ENCODE measurements at places on chromosomes 2 and 18.

- no peak for DNase-seq
These were observed 298.2 kb downstream of the TCF4 start for GRCh38 chr18:55289775-55290174.

DNA sequence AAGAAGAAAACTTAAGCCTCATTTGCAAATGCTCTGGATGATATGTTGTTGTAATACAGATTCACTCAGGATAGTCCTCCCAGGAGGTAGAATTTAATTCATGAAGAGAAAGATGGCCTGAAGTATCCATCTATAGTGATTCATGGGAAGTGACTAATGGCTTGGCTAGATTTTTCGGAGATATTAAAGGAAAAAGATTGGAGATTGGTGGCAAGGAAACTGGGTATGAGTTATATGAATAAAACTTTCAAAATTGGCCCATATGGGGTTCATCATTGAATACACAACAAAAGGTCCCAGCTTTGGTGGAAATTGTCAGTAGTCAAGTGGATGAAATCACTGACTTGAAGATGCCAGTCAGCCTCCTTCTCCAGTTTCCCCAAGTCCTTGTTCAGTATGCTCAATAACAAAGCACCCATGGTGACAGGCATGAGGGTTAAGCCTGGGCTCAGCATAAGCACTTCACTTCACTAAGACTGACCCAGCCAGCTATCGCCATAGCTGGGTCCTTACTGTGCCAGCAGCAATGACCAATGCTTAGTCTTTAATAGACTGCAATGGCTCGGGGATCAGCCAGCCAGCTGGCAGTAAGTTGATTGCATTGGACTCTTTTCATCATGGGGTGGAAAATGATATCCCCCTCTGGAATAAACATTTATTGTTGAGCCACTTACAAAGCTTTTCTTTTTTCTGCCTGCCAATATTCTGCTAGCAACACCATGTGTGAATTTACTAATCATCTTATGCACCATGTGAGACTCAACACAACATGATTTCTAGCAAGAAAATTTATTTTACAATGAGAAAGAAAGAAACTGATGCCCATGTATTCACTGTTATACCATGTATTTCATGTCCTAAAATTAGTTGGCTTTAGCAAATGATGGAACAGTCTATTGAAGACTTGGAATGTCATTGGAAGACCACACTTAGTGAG, 176.6 kb upstream of the TACR1 start:
- peak; percentile 30 for DNase-seq

DNA sequence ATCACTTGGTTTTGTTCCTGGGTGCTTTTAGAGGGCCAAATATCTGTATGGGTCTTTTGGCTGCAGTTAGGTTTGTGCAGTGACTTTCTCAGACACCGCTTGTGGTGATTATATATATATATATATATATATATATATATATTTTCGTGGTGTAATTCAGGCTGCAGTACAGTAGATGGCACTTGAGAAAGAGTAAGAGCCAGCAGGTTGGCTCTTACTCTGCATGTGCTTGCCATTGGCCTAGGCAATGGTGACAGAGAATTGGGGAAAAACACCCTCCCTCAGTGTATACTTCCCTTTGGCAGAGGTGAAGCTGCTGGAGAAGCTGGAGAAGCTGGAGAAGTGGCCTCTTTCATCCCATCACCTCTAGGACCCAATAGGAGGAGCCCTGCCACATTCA, 22.2 kb upstream of the MYL1 start:
- no peak for DNase-seq

- DNase-seq: no peak
These were observed 78.2 kb downstream of the THNSL2 start for GRCh38 chr2:88248280-88248828.

DNA sequence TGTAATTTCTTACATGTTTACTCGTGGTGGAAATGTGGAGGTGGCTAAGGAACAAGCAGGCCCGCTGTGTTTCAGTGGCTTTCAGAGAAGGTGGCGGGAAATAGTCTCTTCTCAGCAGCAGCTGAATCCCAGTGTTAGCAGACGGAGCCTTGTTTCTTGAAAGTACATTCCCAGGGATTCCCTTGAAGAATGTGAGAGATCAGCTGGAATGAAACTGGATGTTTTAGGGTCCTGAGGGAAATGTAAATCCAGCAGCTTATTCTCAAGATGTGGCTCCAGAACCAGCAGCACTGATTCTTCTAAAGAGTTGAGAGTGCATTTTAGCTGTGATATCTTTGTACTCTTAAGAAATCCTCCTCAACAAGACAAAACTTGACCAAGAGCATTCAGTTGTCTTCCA, 59.1 kb downstream of the CDC42EP3 start:
- DNase-seq: no peak

DNA sequence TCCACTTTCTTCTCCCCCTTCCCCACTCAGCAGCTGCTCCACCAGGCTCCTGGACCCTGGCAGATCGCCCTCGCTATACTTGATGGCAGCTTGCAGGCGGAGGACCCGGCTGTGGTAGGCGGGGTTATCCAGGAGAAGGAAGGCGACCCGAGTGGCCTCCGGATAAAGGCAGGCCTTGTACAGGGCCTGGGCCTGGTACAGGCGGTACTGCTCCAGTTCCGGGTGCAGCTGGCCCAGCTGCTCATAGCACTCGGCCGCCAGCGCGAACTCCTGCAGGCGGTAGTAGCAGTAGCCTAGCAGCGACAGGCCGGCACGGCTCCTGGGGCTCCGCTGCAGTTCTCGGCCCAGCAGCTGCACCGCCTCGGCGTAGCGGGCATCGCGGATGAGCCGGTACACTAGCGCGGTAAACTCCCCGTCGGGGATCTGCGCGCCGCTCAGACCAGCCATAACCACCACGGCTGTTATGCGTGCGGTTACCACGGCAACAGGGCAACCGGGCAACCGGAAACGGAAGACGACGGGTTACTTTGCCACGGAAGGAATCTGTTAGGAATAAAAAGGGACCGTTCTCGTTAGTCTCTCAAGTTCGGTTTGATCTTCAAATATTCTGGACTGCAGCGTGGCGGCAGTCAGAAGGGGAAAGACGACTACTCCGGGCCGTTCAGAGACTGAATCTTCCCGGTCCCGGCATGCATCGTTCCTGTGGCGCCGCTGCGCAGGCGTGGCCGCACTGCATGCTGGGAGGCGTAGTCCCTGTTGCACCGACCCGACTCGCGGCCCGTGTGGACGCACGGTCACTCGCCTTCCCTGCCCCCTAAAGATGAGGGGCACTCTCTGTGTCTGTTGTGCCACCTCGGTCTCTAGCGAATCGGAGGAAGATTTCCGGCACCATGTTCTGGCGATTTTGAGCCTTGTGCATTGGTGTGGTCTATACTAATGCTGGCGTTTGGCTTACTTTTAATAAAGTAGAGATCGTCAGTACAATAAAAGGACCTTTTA, 226.0 kb downstream of the AGPS start:
- peak; percentile 96 for DNase-seq

GRCh38 chr2:121821476-121822158, 66.2 kb downstream of the TSN start:
- no peak for DNase-seq

- no peak for DNase-seq
These were observed 2.3 kb downstream of the CETN1 start for GRCh38 chr18:582465-582864.

GRCh38 chr2:241324775-241325174, 9.1 kb downstream of the SEPTIN2 start:
- no peak for DNase-seq

DNA sequence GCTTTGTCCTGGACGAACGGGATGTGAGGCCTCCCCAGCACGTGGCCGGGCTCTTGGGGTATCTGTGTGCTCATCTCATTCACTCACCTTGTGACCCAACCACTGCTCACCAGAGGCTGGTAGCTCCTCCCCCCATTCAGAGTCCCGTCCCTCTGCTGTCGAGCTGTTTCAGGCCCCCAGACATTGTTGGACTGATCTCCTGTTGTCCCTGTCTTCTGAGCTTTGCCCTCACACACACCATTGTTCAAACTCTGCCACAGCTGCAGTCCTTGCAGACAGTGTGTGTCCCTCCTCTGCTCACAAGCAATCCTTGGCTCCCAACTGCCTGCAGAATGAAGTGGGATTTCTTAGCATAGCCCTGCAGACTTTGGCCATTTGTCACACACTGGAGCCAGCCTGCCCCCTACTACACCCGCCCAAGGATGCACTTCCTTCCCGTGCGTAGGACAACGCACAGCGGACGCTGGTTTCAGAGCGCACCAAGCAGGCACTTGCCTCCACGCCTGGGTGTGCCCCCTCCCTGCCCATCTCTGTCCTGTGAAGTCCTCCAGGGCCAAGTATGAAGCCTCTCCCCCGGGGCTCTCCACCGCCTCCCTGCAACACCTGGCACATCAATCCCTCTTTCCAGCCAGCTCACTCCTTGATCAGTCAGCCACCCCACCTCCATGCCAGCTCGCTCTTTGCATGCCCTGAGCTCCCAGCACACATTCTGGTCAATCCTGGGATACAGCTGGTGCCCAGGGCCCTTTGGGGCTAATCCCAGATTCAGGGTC, 16.5 kb upstream of the PRLH start:
- no peak for DNase-seq

- no peak for DNase-seq
These were observed 29.6 kb downstream of the SMYD1 start for GRCh38 chr2:88097192-88097591.

- DNase-seq: no peak
These were observed 25.9 kb downstream of the GCG start for GRCh38 chr2:162126111-162126519.

GRCh38 chr2:7835151-7835550, 846.7 kb upstream of the ID2 start:
- no peak for DNase-seq

DNA sequence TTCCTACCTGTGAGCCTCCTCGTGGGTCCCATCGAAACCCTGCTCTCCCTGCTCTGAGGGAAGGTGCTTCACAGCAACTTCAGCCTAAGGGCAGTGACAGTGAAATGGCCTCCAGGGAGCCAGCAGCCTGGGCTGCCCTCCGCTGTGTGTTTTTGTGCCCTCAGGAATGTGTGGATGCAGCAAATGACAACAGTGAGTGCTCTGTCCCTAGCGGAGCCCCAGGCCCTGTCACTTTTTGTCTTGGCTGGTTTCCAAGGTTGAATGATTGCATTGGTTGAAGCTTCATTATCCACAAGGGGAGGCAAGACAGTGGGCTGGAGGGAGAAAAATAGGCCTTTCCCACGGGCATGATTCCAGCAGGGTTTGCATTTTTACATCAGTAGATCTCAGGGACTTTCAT, 42.9 kb downstream of the STON1 start:
- no peak for DNase-seq

GRCh38 chr2:157574165-157574564, 54.5 kb downstream of the ACVR1C start:
- no peak for DNase-seq

GRCh38 chr2:128750328-128751165, 431.9 kb upstream of the HS6ST1 start:
- no peak for DNase-seq

- no peak for DNase-seq
These were observed 151.2 kb upstream of the BARD1 start for GRCh38 chr2:214960677-214961076.

DNA sequence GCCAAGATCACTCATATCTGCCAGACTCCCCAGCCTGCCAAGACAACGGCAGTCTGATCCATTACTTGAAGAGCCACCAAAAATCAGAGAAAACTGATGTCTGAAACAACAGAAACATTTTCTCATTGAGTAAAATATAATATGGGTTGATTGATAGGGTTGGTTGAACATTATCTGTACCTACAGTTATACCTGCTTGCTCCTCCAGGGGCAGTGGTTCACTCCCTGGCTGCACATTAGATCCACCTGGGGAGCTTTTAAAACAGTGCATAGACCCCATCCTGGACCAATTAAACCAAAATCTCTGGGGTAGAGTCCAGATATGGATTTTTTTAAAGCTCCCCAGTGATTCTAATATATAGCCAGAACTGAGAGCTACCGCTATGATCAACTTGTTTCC, 43.6 kb upstream of the SLC14A2 start:
- no peak for DNase-seq

- DNase-seq: no peak
These were observed 215.6 kb upstream of the MAP2 start for GRCh38 chr2:209208211-209208610.

DNA sequence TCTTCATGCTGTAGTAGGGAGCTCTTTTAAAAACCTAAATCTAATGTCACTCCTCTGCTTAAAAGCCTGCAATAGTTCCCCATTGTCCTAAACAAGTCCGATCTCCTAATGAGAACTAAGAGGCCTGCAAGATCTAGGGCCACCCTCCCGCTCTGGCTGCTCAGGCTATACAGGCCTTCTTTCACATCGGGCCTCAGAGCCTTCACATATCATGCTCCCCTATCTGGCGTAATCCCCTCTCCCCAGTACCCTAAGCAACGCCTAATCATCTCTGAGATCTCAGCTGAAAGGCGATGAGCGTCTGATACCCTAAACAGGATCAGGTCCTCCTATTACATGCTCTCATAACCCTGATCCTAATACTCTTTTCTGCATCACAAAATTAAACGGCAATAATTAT, 1.9 kb downstream of the MAP4K3 start:
- peak; percentile 1 for DNase-seq

- DNase-seq: no peak
These were observed 86.4 kb upstream of the MAP4K3 start for GRCh38 chr2:39523308-39524044.

DNA sequence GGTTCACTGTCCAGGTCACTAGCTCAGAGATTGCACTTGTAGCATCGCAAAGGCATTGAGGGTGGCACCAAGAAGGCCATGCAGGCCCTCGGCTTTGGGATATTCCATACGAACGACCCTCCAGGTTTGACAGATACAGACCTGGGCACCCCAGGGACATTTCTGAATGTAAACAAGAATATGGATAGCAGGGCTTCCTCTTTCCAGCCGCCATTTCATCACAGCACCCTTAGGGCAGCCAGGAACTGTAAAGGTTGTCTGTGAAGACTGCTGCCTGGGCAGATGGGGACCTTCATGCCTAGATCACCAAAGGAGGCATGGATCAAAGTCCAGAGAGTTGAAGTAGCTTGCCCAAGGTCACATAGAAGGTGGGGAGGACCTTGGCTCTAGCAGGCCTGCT, 70.5 kb downstream of the ACTR2 start:
- no peak for DNase-seq

DNA sequence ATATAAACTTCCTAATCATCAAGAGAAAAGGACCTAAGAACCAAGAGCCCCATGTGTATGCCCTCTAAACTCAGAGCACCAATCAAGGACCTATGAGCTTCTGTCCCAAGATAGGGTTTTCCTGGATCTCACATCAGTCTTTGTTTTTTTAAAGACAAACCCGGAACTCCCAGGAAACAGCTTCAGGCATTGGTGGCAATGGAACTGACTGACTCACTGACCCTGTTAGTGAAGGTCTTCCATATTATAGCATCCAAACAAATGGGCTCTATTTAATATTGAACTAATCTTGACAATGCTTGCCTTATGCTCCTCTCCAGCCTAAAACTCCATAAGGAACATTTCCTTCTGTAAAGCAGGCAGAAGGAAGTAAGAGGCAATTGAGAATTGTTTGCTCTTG, 63.5 kb upstream of the RPE start:
- no peak for DNase-seq

- no peak for DNase-seq
These were observed 35.8 kb downstream of the EN1 start for GRCh38 chr2:118811514-118812115.

GRCh38 chr2:190069936-190070696, 7.6 kb upstream of the MSTN start:
- no peak for DNase-seq

GRCh38 chr2:42575458-42576064, 7.1 kb downstream of the MTA3 start:
- no peak for DNase-seq

All from nucleus accumbens (tissue), 56 donors.